Myocyte (in vitro differentiated cells): ENCODE measurements at places on chromosomes 4 and X. TPM values are rescaled to one million over a fixed set of nuclear protein-coding genes. Genes with fewer than 3 reads are reported as not detected.

Gene LINC00632
- total RNA-seq = 11.6 and 18.6 TPM in 2 replicates

DNA sequence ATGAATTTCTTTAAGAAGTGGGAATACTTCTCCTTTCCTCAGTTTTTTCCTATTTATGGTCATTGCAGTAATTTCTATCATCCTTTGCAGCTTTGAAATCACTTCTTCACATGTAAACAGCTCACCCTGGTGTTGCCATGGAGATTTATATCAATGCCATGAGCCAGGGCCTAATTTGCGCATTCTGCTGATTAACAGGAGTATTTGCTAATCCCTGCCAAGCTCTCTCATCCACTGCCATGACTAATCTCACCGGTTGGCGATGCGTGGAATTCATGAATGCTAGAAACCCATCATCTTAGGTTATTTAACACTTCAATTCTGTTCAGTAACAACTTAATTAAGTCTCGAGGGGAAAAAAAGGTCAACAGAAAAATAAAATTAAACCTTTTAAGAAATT is 11.8 kb upstream of the FGF13 start:
- no peak for DNase-seq

- no peak for DNase-seq
These were observed 74.7 kb downstream of the REPS2 start for GRCh38 chrX:17020851-17021821.

GRCh38 chrX:926991-927390 is 285.5 kb downstream of the CRLF2 start:
- DNase-seq = no peak

GRCh38 chr4:116829187-116829586 is 256.2 kb downstream of the TRAM1L1 start:
- DNase-seq = no peak
